ENCODE measurements at places on chromosomes 7 and 10.

GRCh38 chr7:37286454-37286832, 162.2 kb downstream of the ELMO1 start:
- no peak for DNase-seq

DNA sequence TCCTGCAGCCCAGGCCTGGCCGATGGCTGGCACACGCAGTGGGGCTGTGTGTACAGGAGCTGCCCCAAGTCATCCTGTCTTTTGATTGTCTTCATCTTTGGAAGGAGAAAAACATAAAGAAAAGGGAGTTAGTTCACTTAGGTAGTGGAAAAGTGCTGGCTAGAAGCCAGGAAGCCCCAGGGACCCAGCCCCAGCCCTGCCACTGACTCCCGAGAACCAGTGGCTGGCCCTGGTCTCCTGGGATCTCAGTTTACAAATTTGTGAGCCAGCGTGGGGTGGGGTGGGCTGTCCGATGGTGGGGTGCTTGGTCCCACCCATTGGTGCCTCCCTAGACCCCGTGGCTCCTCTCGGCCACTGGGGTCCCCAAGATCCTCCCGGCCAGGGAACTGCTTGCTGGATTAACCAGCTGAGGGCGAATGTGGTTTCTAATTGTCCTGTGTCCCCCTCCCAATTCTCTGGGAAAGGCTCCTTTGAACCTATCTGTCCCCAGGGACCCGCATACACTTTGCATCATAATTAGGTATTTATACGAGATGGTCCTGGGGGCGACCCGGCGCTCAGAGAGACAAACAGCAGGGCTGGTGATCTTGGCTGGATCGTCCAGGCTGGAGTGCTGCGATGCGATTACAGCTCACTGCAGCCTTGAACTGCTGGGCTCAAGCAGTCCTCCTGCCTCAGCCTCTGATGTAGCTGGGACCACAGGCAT, 16.3 kb upstream of the CHST12 start:
- no peak for DNase-seq

- no peak for DNase-seq
Observed at GRCh38 chr7:6277476-6277875, 5.1 kb upstream of the CYTH3 start.

- no peak for DNase-seq
Observed at GRCh38 chr7:105655500-105656380, 74.4 kb upstream of the EFCAB10 start.

- DNase-seq = no peak
Observed at GRCh38 chr10:3006093-3006492, 61.3 kb upstream of the PFKP start.

- DNase-seq = no peak
Observed at GRCh38 chr10:125605167-125605566, 77.8 kb downstream of the TEX36 start.

DNA sequence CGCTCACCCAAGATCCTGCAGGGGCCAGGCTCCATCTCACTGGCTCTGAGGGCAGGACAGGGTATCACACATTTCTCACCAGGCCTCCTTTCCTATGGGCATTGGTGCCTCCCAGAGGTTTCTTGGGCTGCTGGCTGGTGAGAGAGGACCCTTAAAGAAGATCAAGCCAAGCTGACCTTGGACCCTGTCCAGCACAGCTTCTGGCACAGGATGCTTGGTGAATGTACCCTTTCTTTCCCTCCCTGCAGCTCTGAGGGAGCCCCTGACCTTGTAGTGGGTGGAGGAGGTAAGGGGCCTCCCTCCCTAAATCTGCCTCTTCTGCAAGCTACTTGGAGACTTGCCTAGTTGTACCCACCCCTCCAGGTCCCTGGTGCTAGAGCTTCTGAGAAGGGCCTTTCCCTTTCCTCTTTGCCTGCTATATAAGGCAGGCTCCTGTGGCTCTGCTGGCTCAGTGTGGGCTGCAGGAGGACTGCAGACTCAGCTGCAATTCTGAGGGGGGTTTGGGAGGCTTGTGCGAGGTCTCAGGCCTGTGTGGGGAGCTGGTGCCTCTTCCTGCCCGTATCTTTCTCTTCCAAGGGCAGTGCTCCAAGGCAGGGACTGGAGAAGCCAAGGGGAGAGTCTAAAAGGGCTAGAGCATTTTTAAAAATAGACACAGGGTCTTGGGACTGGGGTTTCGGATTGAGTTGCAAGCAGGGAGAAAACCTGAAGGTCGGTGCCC, 11.7 kb upstream of the TRIM8 start:
- DNase-seq = no peak

DNA sequence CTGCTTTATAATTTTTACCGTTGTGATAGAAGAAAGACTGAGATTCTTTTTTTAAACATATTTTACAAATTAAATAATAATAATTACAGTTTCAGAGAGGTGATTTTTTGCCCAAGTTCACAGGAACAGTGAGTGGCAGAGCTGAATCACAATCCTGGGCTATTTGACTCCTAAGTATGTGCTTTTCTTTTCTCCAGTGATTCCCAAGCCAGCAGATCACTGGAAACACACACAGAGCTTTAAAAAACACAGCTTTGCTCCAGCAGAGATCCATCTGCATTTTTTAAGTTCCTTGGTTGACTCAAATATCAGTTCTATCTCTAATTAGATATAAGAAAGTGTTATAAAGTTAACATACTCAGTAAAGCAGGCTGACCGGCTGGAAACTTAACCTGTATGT, 69.0 kb downstream of the AHR start:
- DNase-seq = no peak

- no peak for DNase-seq
Observed at GRCh38 chr10:89053555-89053954, 63.0 kb downstream of the FAS start.

GRCh38 chr10:14540062-14540461, 209.3 kb upstream of the FRMD4A start:
- DNase-seq = no peak

- DNase-seq = no peak
Observed at GRCh38 chr10:132708441-132708840, 77.5 kb downstream of the NKX6-2 start.

- peak; percentile 38 for DNase-seq
Observed at GRCh38 chr10:32957341-32958084, 517 bp downstream of the ITGB1 start.

GRCh38 chr7:103240806-103241205, 56.4 kb upstream of the PMPCB start:
- no peak for DNase-seq

- DNase-seq = no peak
Observed at GRCh38 chr7:14275356-14275755, 285.9 kb upstream of the ETV1 start.

DNA sequence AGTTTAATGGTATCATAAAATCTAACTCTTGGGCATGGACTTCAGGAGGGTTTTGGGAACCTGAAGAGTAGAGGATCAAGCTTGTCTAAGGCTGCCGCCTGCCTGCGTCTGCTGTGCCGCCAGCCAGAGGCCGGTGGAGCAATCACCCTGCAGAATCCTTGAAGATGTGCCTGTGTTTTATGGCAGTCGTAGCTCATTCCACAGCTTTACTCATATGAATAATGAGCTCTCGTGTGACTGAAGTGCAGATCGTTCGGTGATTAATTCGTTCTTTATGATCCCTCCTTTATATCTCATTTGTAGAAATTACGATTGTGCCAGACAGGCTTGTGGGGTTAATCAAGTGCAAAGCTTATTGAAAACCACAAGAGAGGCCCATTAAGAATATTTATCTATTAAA, 100.8 kb downstream of the ACTR3B start:
- no peak for DNase-seq

DNA sequence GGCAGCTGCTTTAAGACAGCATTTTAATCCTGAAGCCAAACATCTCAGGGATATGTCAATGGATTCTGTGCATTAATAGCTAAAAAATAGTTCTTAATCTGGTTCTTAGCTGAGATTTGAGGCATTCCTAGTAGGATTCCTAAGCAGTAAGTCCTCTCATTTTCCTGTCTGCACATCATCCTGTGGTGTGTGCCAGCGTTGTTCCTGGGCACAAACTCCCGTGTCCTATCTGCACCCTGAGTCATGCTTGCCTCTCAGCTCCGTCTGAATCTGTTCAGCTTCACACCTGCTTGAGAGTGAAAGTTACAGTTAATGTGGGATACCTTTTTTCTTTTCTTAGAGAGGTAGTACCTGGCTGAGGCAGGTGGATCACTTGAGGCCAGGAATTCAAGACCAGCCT, 19.5 kb downstream of the BAG3 start:
- DNase-seq = no peak

DNA sequence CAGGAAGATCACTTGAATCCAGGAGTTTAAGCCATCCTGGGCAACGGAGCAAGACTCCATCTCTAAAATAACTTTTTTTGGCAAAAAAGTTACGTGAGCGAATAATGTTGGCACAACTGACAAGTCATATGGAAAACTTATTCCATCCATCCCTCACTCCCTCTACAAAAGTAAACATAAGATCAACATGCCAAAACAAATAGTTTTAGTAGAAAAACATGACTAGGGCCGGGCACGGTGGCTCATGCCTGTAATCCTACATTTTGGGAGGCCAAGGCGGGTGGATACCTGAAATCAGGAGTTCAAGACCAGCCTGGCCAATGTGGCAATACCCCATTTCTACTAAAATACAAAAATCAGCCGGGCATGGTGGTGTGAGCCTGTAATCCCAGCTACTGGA, 25.6 kb downstream of the SLC25A16 start:
- DNase-seq = no peak

DNA sequence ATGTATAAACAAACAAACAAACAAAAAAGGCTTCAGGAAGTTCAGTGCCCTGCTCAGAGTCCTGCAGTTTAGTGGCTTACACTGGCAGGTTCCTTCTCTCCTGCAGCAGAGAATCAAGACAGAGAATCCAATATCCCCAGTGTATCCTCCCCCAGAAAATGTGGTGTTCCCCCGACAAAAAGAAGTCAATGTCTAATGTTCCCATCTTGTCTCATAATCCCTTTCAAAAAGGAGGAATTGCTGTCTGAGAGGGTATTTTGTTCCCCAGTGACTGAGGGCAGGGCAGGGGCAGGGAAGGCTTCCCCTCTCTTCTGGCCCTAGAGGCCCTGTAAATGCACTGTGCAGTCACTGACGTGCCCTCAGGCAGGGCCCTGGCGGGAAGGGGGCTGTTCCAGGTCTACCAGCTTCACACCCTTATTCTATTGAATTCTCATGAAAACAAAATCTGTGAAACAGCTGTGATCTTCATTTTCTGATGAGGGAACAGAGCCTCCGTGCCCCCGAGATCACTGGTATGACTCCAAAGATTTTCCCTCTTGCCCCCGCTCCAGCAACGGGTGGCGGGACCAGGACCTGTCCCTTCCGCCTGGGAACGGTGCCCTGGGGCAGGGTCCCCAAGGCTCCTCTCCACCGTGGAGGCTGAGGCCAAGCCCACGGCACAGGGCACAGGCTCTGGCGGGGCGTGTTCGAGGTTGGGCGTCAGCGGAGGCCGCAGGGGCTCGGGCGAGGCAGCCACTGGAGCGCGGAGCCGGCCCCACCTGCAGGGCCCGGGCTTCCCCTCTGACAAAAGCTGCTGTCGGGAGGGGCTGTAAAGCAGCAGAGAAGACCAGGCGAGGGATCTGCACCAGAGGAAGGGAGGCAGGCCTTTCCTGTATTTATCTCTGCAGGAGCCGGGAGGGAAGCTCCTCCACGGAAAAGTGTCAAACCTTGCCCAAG, 13.4 kb upstream of the WDFY4 start:
- peak; percentile 80 for DNase-seq

GRCh38 chr10:101311185-101312066, 42.5 kb upstream of the BTRC start:
- DNase-seq = no peak

- DNase-seq = no peak
Observed at GRCh38 chr10:48502791-48503190, 102.1 kb downstream of the ARHGAP22 start.

DNA sequence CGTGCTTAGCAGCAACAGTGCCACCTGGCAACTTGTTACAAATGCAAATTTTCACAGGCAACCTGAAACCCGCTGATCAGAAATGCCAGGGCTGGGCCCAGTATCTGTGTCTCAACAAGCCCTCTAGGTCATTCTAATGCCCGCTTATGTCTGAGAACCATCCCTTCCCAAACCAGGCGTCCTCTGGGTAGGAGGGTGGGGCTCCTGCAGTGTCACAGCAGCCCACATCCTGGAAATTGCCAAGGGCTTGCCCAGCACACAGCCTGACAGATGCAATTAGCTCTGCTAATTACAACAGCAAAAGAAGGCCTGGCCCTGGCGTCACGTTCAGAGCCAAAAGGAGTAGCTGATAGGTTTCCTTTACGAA, 15.9 kb downstream of the ITPRIP start:
- DNase-seq = no peak

DNA sequence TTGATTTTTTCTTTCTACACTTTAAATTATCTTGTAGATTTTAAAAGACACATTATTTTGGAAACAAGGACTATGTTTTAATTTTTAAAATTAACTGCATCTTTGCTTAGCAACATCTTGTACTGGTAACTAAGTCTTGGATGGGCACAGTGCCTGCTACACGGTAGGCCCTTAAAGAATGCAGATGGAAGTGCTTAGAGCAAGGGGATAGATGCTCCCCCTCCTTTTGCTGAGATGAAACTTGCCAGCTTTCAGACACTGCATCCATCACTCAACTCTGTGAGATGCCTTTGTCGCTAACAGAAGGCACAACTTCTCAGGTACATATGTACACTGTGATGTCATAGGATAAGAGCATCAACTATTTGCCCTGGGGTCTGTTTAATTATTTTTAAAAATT, 103.9 kb downstream of the LRRC18 start:
- DNase-seq = no peak

DNA sequence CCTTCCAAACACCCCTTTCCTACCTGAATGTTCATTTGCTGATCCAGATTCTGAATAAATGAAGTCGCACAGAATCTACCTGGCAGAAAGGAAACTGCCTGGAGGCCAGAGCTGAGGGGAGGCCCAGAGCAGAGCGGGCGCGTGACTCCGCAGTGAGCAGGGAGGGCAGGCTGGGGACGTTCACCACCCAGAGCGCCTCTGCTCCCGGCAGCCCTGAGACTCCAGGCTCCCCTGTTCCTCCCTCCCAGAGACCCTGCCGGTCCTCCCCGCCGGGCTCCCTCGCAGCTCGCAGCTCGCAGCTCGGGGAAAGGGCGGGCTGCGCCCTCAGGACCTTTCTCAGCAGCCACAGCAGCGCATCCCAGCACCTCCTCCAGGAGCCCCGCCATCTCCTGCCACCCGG, 176.7 kb upstream of the ZNF32 start:
- no peak for DNase-seq

DNA sequence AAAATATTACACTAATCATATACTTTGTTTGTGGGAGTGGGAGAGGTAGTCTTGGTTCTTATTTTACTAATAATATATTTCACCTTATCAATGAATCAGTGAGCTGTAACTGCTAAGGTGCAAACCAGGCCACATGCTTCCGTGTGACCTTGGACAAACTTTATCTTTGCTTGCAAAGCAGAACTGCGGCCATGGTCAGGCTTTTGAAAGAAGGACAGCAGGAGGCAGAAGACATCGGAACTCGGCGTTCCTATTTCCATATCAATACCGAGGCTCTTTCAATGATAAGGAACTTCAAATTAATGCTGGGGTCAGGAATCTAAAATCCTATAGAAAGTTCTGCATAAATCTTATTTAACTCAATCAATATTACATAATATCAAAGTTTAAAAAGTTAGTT, 491.9 kb upstream of the PFKP start:
- no peak for DNase-seq

GRCh38 chr7:136971776-136972175, 103.3 kb downstream of the CHRM2 start:
- DNase-seq = peak; percentile 7
